B cell (primary cell): ENCODE measurements at places on chromosomes 7 and 10.

GRCh38 chr7:82164813-82165212, 278.8 kb downstream of the CACNA2D1 start:
- no peak for DNase-seq

DNA sequence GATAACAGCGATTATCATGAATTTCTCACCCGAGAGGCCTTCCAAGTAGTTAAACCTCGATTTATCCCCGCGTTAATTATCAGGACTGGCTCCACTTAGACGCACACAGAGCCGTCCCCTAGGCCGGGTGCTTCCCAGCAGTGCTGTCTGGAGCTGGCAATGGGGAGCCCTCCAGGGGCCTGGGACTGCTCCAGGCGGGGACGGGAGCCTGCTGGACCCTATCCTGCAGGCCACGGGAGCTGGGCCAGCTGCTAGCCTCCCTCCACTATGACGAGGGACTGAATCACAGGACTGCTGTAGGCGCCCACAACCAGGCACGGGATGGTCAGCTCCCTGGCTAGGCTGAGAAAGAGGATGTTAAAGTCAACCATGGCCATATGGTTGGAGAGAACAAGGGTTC, 229.1 kb downstream of the ELFN1 start:
- DNase-seq = no peak

DNA sequence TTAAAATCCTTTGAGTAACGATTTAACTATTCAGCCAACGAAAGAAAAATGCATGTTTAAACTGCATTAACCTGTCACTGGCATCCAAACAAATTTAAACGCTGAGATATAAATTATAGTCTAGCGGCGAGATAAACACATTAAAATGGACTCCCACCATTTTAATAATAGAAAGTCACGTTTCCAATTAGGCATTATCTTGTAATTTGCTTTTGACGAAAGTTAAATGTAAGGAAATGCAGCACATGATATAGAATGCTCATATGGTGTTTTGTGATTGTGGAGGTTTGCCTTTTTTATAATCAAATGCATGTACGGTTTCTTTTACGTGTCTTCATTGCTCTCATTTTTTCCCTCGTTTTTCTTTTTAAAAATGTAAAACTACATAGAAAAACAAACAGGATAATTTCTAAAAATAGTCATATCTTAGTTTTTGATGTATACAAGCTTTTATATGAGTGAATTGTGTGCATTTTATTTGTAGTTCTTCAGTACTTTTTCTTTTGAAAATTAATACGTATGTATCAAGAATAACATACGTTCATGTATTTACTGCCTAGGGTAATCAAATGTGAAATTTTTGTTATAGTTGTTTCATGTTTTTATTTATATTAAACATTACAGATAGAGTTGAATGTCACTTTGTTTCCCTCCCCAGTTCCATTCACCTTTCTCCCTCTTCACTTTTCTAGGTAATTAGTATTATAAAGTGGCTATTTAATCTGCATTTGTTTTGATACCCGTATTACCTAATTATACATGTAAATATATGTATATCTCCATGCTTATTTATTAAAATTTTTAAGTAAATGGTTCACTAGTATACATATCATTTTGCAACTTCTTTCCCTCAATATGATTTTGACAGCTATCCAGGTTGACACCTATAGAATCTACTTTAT, 1.1 kb upstream of the KLF14 start:
- peak; percentile 17 for DNase-seq

GRCh38 chr7:43072530-43072929, 39.9 kb upstream of the HECW1 start:
- DNase-seq = no peak

- DNase-seq = peak; percentile 74
Observed at GRCh38 chr7:116173051-116174028, 37.0 kb upstream of the TES start.
